ENCODE measurements at places on chromosomes 6 and 20.

- no peak for DNase-seq
Measured at GRCh38 chr20:14127514-14128223, 132.4 kb downstream of the MACROD2 start.

- DNase-seq = peak; percentile 76
Measured at GRCh38 chr6:140183881-140184280, 809.4 kb upstream of the CITED2 start.

DNA sequence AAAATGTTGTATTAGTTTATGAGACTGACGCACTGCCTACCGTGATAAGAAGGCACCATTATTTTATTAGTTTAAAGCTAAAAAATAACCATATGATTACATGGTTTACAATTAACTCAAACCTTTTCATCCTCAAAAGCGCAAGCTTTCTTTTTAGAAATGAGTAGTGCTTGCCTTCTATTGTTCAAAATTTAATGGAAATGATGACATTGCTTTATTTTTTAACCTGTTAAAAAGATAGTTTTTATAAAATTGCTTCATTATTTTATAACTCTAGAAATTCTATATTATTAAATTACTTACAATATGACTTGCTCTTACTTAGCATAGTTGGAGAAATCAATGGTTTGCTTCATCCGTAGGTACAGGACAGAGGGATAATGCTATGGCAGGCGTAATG, 78.7 kb upstream of the HDDC2 start:
- DNase-seq = no peak

GRCh38 chr6:156828280-156828703, 51.1 kb downstream of the ARID1B start:
- peak; percentile 73 for DNase-seq

DNA sequence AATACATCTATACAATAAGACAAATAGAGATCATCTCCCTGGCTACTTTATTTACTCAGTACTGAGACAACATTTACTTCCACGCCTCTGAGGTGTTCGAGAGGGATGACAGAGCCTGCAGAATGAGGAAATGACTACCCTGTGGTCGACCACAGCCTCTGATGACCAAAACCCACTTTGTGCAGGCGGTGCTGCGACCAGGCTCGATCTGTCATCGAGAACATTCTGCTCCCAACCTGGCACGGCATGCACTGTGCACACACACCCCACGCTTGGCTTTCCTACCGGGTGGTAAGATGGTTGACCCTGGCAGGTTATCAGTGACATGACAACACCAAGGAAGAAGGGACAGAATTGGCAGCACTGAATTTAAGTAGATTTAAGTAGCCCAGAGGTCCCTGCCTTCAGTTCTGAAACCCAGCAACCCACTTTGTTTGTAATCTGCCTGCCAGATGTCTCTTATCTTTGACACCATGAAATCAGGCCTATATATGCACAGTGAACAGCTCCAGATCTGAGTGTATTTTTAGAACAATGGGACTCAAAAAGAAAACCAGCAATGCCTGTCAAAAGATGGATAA, 42.6 kb downstream of the TTI1 start:
- DNase-seq = peak; percentile 38

DNA sequence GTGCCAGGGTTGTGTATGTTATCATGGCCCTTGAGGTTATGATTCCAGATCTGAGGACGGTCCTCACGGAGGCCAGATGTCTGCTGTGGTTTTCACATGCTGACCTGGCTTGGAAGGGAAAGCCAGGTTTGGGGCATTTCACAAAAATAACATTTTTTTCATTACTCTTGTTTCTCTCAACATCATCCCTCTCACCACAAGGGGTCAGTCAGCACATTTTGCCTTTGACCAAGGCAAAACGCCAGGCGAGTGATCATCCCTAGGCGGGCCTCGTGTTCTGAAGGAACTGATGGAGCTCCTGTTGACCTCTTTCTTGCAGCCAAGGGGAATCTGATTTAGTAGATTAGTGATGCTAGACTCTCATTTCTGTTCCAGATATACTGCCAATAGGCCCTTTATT, 133.5 kb downstream of the TBC1D7 start:
- peak; percentile 47 for DNase-seq

DNA sequence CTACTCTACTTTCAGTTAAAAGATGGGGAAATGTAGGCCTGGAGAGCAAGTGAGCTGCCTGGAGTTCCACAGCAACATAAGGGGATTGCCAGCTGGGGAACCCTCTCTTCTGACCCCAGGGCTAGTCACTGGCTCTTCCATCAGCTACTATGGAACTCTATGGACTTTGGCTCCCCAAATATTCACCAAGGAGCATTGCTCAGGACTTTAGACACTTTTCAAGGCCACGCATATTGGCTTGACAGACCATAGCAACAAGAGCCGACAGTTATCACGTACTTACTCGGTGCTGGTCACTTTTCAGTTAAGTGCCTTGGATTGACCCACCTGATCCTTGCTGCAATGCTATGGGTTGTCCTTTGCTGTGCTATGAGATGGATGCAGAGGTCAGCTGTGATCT, 360.7 kb upstream of the CHD6 start:
- DNase-seq = no peak

DNA sequence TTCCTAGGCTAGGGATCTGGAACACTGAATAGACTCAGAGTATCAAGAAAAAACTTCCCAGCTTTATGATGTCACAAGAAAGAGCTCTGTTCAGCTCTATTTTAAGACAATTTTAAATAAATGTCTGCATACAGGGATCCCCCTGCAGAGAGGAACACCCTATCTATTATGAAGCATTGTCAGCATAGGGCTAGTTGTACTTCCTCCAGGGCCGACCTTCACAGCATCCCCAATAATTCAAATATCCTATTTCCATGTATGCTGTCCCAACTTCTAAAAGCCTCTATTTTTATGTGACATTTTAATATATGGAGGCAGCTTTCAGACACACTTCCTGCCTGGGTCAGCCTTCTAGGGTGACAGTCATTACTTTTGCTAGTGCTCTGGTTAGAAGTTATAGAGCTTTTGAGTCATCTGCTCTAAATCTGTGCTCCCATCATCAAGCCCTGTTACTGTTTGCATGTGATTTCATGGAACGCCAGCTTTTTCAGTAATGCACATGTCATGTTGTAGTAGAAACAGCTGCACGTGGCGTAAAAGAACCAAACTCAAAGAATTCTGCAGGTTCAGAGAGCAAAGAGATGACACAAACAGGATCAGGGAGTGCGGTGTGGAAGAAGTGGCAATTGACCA, 189.2 kb downstream of the ADGB start:
- no peak for DNase-seq

DNA sequence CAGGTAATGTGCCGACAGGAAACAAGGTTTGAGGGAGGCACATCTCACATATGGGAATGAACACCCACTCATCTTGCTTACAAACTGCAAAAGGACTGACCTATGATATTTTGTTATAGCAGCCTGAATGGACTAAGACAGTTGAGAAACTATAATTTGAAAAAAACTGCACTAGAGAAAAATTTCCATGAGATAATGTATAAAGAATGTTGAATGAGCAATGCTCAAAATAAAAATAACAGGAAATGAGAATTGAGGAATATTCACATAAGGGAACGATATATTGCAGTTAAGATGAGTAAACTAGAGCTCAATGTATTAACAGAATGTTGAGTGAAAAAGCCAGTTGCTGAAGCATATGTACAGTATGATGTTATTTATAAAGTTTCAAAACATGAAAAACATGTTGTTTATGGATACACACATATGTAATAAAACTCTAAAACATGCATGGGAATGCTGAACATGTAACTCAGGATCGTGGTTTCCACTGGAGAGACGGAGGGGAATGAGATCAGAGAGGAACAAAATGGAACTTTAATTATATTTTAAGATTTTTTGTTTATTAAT, 6.3 kb upstream of the TBC1D22B start:
- DNase-seq = no peak

GRCh38 chr20:37406010-37406998, 60.4 kb downstream of the SRC start:
- no peak for DNase-seq

DNA sequence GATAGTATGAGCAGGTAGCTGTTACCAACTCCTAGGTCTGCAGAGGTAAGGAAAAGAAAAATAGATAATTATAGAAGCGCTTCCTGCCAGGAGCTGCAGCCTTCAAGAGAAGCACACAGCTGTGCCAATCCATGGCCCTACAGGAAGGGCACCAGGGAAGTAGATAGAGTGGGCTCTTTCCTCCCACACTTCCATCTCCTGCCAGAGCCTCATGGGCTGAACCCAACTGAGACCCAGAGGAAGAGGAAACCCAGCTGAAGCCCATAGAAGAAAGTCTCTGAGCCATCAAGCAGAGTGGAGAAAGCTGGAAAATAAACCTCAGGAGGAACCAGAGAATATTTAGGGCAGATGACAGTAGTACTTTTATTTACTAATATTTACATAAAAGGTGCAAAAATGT, 146.7 kb upstream of the ATXN1 start:
- no peak for DNase-seq

DNA sequence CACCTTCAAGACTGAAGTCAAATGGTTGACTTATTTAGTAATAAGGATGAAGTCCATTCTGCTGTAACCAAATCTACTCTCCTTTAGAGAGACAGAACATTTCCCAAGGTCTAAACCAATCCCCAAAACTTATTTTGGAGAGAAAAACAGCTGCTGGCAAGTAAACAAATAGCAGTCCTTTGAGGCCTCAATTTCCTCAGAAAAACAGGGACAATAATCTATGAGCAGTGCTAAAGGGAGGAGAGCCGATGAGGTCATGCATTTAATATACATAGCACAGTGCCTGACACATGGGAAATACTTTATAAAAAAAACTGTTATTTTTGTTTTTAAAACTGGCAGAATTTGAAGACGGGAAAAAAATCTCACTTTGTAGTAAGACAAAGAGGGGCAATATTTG, 526.0 kb downstream of the EPM2A start:
- no peak for DNase-seq

DNA sequence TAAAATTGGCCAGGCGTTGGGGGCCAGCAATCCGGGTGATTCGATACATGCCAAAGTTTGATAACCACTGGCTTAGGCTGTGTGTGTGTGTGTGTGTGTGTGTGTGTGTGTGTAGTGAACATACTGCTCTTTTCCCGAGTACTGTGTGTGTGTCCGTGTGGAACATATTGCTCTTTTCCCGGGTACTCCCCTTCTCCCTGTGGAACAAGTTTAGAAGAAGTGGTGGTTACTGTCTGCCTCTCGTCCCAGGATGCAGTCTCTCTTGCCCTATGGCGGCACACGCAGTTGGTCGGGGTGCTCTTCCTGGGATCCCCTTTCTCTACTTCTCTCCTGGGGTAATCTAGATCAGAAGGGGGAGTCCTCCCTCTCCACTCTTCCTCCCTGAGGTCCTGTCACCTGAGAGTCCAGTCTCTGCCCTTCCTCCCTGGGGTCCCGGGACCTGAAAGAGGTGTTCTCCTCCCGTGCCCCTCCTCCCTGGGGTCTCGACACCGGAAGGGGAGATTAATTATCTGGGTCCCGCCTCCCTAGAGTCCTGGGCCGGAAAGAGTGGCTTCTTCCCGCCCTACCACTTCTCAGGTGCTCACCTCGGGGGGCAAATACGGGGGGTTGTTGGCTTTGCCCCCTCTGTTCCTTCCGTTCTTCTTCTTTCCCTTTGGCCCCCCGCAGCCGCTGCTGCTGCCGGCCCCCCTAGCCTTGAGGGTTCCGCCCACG, 516 bp downstream of the GTPBP2 start:
- no peak for DNase-seq

Measured in GM04504 (cell line).